Activated CD4-positive, alpha-beta T cell treated with anti-CD3 and anti-CD28 coated beads for 48 hours (primary cell): ENCODE measurements at places on chromosomes 7 and 10.

GRCh38 chr10:105974803-105975456 is 1189.6 kb downstream of the SORCS1 start:
- DNase-seq = no peak

GRCh38 chr10:17684537-17684936 is 40.6 kb downstream of the STAM start:
- DNase-seq = no peak

DNA sequence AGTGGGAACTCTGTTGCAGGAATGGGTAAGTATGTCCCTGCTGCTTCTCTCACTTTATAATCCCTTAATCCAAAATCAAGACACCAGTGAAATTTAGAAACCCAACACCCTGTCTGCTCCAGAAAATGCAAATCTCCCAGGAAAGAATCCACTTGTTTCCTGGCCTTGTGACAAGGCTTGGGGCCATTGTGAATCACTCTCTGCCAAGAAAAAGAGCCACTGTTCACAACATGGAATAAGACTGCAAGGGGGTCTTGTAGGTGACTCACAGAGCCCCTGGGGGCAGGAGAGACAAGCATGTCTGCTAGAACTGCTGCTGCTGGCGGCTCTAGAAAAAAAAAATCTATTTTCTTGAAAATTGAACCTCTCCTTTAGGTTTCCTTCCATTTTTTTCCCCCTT is 191.2 kb downstream of the SORCS1 start:
- no peak for DNase-seq

DNA sequence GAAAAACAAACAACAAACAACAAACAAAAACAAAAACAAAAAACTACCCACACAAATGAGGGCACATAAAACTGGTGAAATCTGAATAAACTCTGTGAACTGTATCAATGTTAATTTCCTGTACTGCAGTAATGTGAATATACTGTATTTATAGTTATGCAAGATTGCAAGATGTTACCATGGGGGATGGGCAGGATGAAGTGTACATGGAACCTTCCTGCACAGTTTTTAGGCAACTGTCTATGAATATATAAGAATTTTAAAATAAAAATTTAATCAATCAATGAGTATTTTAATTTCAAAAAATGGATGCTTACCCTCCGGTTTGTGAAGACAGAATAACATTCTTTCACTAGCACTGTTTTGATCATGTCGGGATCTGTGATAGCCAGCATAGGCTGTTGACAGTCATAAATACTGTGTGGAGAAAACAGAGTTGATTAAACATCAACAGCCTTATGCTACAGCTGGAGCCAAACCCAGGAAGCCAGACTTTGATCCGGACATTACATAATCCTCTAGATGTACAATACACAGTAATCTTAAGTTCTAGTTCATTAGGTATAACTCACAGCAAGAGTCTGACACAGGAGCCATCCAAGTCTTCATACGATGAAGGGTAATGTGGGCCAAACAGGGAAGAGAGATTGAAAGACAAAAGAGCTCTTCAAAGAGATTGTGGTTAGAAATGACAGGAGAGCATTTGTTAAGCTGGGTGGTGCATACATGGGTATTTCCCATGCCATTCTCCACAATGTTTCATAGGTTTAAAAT is 14.8 kb downstream of the CYP3A7 start:
- no peak for DNase-seq

DNA sequence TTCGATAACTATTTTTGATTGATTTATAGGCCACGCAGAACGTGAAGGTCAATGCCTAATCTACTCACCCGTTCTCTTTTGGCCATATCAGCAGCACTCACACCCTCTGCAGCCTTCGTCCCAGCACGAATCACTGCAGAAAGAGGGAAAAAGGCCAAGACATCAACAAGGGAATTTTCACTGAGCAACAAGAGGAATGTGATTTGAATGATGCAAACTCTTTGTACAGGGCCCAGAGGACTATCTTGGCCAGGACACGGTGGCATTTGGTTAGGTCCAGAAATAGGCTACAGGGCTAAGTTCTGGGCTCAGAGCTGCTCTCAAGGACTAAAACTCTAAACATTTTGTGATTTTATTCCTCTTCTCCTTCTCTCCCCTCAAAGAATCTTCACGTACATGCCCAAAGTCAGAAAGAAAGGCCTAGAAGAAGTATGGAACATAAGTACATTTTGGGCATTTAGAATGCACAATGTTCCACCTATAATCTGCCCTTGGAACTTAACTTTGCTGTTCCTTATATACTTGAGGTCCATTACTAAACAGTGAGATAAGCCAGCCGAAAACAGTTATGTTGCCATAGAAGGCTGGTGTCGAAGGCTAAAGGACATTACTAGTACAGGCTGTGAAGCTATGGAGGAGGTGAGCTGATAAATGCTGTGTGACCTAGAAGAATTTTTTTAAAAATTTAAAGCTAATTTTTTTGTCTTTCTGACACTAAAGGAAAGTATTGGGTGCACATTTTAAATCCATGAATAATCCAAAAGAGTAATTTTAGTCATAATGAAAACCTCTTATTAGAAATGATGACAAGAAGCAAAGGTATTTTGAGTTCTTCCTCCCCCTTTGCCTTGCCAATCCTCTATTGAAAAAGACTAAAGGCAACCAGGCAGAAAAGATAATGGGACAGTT is 20.0 kb downstream of the RBM28 start:
- DNase-seq = no peak

GRCh38 chr7:69358163-69358821 is 240.0 kb upstream of the AUTS2 start:
- DNase-seq = no peak

- no peak for DNase-seq
Observed at GRCh38 chr7:90267263-90267858, 22.4 kb downstream of the CFAP69 start.
